Cerebellar nuclear complex (tissue), 1 donor: ENCODE measurements at places on chromosomes 2 and 18.

DNA sequence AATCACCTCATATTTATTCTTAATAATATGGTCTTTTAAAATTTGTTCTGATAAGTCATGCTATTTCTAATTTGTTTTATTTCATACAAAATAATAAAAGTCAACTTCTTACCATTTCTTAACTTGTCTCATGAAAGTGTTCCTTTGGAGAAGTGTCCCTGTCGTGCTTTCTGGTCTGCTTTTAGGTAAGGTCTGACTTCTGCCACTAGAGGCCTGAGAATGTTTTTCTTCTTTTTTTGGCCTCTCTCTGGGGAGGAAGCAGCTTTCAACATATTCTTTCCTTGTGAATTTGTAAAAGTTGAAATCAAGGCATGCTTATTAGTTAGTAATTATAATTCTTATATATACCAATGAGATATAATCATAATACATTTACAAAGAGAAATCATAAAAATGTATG, 39.4 kb downstream of the MAP2 start:
- no peak for DNase-seq

DNA sequence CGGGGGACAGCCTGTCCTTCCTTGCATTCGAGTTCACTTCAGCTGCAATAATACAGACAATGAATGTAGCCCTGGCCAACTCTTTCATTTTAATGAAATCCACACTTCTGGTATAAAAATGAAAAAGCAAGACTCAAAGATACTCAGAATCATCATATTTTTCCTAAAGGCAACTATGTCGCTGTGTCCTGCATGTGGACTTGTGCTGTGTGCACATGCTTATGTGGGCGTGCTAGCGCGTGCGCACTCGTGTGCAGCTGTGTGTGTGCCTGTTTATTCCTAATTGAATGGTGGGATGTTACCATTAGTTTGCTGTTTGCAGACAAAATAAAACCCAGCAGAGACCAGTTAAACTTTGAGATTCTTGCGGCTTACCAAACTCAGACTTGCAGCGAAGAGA, 49.6 kb downstream of the SMIM21 start:
- DNase-seq, result no peak

GRCh38 chr18:33583901-33584300, 5.9 kb downstream of the ASXL3 start:
- DNase-seq, result no peak

GRCh38 chr2:42186366-42186765, 17.2 kb downstream of the EML4 start:
- no peak for DNase-seq

DNA sequence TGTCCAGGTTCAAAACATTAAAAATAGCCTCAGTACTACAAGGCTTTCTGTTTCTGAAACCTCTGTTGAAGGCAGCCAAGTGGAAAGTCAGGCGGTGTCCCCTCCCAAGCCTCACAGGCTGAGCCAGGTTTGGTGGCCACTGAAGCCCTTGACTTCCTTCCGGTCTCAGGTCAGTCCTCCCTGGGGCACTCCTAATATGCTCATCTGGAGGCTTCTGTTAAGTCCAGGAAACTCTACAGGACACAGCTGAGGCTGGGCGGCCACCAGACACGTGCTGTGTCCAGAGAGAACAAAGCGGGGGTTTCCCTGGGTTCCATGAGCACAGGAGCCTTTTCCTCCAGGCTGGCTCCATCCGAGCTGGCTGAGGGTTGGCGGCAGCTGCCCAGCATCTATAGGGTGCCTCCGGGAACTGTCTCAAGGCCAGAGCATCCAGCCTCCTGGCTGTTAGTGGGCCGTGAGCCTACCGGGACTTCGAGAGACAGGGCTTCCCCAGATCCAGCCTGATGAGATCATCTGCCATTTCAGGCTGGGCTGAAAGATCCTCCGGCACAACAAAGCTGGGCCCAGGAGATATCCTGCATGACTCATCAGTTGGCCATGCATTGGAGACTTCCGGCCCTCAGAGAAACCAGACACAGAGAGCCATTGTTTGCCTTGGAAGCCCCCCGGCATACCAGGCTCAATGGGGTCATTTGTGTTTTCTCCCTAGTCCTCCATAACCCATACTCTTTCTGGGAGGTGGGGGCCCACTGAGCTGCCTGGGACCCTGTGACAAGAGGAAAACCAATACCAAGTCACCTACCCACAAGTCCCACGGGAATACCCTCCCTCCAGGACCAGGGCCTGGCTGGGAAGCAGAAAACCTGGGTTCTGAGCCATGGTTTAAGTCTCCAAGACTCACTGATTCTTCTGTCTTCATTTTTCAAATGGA, 71.7 kb downstream of the HS1BP3 start:
- DNase-seq, result no peak

GRCh38 chr18:37405229-37405628, 160.4 kb downstream of the CELF4 start:
- no peak for DNase-seq

GRCh38 chr2:210971431-210971830, 415.0 kb downstream of the CPS1 start:
- DNase-seq, result no peak

GRCh38 chr2:102197389-102198137, 10.7 kb downstream of the IL1RL2 start:
- no peak for DNase-seq

GRCh38 chr18:59537579-59537978, 159.6 kb downstream of the CCBE1 start:
- no peak for DNase-seq

- DNase-seq, result no peak
These were observed 36.0 kb upstream of the UBE2E3 start for GRCh38 chr2:180944372-180944771.

GRCh38 chr2:194867328-194867727, 789.7 kb upstream of the SLC39A10 start:
- DNase-seq, result no peak
